ENCODE measurements at places on chromosomes 1 and 21. TPM values are rescaled to one million over a fixed set of nuclear protein-coding genes. Genes with fewer than 3 reads are reported as not detected.

The PRKAB2 gene
- total RNA-seq = 21.5 TPM

The BRDT gene
- not detected for total RNA-seq

The ZNF695 gene
- not detected for total RNA-seq

The MYBPH gene
- total RNA-seq = not detected

The PLPPR4 gene
- total RNA-seq = 0.42 TPM

The DDI2 gene
- 17.1 TPM for total RNA-seq

The LRRN2 gene
- 15.2 TPM for total RNA-seq

DNA sequence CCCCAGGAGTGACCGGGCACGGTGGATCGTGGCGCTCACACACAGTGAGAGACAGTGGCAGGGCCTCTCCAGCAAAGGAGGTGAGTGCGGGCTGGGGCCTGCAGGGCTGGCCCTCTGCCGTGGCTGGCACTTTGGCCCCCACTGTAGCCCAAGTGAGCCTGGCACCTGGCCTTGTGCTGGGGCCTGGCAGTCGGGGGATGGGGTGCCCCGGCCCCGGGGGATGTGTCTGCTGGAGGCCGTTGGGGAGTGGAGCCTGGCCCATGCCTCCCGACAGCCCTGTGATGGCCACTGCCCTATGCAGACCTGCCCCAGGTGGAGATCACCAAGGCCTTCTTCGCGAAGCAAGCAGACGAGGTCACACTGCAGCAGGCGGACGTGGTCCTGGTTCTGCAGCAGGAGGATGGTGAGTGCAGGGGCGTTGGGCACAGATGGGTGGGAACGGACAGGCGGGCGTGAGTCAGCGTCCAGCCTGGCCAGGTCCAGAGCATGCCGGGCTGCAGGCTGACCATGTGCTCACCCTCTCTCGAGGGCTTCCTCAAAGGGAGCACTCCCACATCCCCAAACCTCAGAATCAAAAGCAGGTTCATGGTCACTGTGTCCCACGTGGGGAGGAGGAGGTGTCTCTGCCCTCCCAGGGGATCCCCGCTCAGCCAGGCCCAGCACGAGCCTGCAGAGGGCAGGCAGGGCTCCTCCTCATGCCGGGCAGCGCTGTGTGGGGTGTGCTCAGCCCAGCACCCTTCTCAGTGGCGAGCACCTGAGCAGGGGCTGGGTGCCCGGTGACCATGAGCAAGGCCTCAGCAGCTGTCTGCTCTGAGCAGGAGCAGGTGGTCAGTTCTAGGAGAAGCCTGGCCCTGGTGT lies 25.3 kb downstream of the ARHGEF16 start:
- no peak for DNase-seq

GRCh38 chr21:44304877-44305293 lies 5.0 kb downstream of the PFKL start:
- DNase-seq = no peak

- DNase-seq = no peak
Measured at GRCh38 chr21:44329086-44329889, 9.9 kb downstream of the CFAP410 start.

DNA sequence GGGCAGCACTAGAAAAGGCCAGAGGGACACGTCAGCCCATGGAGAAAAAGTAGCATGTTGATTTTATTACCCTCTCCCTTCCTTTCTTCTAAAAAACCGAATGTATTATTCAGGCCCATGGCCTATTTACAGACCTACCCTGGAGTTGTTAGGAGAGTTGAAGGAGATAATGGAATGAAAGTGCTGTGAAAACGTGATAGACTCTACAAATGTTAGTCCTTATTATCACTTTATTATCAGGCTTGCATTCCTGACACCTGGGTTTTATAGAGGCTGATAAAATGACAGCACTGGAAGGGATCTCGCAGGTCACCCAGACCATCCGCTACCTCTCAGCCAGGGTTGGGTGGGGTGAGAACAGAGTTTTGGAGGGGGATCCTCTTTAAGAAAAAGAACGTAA lies 60.6 kb upstream of the TLR5 start:
- no peak for DNase-seq

DNA sequence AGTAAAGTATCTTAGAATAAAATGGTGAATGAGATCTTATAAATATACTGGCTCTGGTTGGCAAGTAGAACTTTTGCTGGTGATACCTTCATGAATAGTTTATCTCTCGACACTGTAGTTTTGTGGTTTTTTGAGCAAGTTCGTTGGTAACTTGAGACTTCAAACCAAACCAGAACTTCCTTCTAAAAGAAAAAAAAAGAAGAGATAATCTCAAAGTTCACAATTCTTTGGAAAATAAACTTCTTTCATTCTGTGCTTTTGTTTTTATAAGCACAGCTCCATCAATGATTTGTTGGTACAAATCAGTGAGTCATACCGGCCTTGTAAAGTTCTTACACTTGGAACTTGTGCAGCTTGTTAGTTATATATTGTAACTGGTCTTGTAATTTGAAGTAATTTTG lies 2.3 kb downstream of the HIPK1 start:
- no peak for DNase-seq

- DNase-seq = no peak
Measured at GRCh38 chr1:76238094-76238628, 163.6 kb downstream of the ST6GALNAC3 start.

DNA sequence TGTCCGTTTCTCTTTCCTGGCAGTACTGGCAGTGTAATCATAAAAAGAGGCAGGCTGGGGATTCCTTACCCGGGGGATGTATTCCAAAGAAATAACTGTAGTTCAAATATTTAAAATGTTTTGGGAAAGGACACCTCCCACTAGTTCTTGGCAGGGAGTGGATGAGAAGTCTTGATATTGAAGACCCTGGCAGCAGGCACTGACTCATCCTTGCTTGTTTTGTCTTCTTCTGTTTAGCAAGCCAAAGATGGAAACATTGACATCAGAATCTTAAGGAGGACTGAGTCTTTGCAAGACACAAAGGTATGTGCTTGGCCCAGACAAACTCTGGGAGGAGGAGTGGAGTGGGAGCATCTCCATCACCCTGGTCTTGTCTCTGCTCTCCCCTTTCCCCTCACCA lies 639 bp downstream of the IL20 start:
- DNase-seq = no peak

GRCh38 chr1:6152882-6153281 lies 27.2 kb downstream of the CHD5 start:
- DNase-seq = no peak

GRCh38 chr21:34020983-34021553 lies 52.3 kb upstream of the MRPS6 start:
- DNase-seq = no peak

GRCh38 chr1:3352952-3353331 lies 101.5 kb upstream of the ARHGEF16 start:
- peak; percentile 93 for DNase-seq

DNA sequence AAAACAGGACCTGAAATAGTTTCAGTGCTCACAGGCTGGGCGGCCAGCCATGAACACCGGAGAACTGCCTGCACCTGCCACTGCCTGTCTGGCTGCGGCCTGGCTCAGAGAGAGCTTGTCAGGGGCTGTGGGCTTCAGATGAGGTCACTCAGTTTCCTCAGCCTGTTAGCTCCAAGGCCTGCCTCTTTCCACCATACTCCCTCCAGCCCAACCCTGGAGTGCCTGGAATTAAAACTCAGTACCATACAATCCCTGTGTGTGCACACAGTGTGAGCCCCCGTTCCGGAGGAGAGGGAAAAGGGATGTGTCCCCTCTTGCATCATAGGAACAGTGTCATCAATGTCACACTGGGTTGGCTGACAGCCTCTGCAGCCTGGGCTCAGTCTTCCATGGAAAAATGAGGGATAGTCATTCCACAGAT lies 16.2 kb downstream of the CACNA1S start:
- no peak for DNase-seq

GRCh38 chr1:236465231-236465958 lies 58.4 kb upstream of the LGALS8 start:
- DNase-seq = no peak

DNA sequence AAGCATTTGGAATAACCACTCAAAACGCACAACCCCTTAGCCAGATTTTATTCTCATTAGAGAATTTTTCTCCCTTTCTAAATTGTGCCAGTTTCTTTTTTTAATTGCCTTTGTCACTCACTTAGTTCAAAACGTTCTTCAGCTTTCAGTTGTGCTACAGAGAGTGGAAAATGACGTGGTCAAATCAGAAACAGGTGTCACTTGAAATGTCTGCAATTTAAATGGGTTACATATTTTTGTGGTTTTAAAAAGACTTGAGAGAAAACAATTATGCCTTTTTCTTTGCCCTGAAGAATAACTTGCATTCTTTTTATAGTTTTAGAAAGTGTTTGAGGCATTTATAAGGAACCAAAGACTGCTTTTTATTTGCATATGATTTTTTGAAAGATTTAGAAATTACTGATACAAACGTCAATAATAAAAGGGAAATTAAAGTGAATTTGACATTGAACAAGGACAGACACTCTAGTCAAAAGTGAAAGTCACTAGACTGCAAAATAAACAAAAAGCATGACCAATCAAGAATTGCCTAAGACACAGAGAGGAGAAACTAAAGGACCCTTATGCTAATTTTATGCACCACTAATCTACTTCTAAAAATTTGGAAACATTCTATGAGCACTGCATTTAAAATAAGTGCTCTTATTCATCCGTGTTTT lies 191.0 kb downstream of the TPR start:
- no peak for DNase-seq

DNA sequence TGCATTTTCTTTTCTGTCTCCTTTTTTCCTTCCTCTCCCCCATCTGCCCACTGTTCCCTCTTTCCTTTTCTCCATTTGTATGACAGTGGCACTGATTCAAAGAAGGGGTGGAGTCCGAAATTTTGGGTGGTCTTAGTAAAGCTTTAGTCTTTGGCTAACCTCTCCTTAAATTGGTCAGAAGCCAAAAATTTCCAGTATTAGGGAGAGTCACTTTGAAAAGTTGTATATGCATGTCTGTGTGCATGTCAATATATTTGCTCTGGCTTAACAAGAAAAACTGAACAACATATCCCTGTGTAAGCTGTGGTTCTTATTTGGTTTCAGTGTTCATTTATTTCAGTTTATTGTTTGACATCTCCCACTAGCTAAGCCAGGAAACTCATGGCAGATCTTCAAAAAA lies 314.8 kb upstream of the CXADR start:
- DNase-seq = no peak

GRCh38 chr1:227451954-227452353 lies 111.4 kb upstream of the ZNF678 start:
- DNase-seq = no peak
